ENCODE measurements at places on chromosomes 13 and 19.

DNA sequence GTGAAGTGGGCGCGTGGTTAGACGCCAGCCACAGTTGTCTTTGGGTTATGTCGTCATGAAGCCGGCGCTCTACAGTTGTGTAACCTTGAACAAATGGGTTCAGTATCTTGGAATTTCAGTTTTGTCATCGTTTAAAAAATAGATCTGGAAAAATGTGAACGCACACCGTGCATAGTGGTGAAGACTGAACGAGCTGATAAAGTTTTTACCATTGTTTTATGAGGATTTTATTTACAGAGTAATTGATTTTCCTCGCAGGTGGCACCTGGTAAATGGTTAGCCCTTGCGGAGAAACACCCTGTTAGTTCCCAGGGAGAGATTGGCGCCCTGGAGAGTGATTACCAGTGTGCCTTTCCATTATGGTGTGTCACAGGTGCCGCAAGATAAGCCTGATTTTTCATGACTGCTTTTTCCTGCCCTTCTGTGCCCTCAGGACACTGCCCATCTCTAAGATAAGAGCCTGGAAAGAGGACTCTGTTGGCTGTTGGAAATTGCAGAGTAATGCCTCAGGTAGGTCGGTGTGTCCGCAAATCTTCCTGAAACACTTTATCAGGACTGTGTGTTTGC lies 577 bp downstream of the ZNF181 start:
- DNase-seq: no peak

DNA sequence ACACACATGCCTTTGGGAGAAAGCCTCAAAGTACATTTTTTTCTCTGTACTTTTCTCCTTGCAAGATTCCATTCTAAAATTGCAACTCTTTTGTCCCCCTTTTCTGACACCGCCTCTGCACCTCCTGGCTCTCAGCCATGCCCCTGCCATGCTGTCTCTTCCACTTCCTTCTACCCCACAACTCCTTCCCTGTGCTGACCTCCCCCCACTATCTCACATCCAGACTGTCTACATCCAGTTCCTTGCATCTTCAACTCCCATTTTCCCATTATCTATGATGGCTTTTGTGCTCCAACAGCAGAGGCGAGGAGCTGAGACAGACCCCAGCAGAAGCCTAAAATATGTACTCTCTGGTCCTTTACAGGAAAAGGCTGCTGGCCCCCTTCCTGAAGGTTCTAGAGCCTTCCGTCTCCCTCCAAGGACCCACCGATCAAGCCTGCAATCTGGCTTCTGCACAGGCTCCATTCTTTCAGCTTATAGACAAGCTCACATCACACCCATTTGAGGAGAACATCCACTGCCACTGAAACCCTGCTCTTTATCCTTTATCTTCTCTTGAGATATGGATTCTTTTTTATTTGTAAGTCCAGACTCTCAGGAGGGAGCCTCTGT lies 50.2 kb downstream of the RFX2 start:
- no peak for DNase-seq

- DNase-seq: no peak
Measured at GRCh38 chr19:41551711-41552110, 24.3 kb upstream of the CEACAM21 start.

GRCh38 chr19:33778089-33778791 lies 18.4 kb upstream of the KCTD15 start:
- peak; percentile 95 for DNase-seq

DNA sequence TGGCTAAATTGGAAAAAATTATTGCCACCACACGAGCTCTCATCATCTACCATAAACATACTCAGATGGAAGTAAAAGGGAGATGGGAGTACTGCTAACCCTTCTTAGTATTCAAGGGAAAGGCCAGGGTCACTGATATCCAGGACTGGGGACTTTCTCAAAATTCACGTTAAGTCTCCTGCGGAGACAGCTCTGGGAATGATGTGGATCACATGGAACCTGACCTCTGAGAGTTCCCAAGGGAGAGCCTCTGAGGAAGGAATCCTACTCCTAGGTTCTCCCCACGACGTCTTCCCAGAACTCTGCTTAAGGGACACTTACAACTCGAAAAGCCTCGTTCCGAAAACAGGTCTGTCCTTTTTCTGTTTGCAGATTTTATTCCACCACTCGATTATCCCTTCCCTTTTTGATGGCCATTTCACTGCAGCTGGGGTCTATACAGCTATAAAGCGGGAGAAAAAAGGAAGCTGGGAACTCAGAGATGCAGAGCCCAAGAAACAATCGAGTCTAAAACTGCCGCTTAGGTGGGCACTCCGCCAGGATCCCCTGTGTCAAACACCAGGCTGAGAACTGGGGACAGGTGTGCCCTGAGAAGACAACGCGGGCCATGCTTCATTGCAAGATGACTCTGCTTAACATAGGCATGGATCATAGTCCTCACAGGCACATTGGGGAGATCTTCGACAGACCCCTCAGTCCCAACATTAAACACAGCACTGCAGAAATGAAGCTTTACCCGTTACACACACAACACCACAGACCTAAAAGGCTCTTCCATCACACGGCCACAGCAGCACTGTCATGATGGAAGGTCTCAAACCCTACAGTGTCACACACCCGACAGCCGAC lies 823 bp upstream of the ZNF567 start:
- no peak for DNase-seq

- DNase-seq: no peak
Measured at GRCh38 chr19:48613024-48613851, 1.6 kb downstream of the FAM83E start.

- DNase-seq: no peak
Measured at GRCh38 chr13:99067159-99067985, 89.5 kb upstream of the DOCK9 start.
